ENCODE measurements at places on chromosomes 6 and 20. TPM values are rescaled to one million over a fixed set of nuclear protein-coding genes. Genes with fewer than 3 reads are reported as not detected.

Gene CTSA
- 171 TPM for total RNA-seq

Gene CEBPB
- 177 TPM for total RNA-seq

Gene ERVFRD-1
- not detected for total RNA-seq

Gene ASIP
- total RNA-seq = not detected

Gene CST4
- total RNA-seq = not detected

Gene BPI
- not detected for total RNA-seq

Gene IL17A
- total RNA-seq = not detected

Gene SCRT2
- not detected for total RNA-seq

Gene MAS1
- total RNA-seq = not detected

Gene ADGRF5
- 11.5 TPM for total RNA-seq

Gene CTAGE9
- not detected for total RNA-seq

Gene CABLES2
- total RNA-seq = 2.7 TPM

Gene RALGAPB
- 12.6 TPM for total RNA-seq

Gene PACSIN1
- total RNA-seq = not detected

Gene PTPRA
- 18.6 TPM for total RNA-seq

Gene TPX2
- 8.0 TPM for total RNA-seq

Gene KIAA1755
- total RNA-seq = 1.4 TPM

Gene CEP85L
- 4.2 TPM for total RNA-seq

Gene TUBB2B
- total RNA-seq = 1.1 TPM

Gene ZNF512B
- 11.4 TPM for total RNA-seq

Gene SNAI1
- 1.2 TPM for total RNA-seq

Gene GTSF1L
- total RNA-seq = not detected

Gene TFAP2A
- not detected for total RNA-seq

Gene HSPA1L
- total RNA-seq = 0.38 TPM

Gene VARS1
- total RNA-seq = 37.1 TPM

Gene DNMT3B
- 0.43 TPM for total RNA-seq

Gene THBD
- 15.6 TPM for total RNA-seq

Gene PIGT
- total RNA-seq = 37.6 TPM

Gene TCF19
- 1.5 TPM for total RNA-seq

Gene SLPI
- total RNA-seq = 181 TPM

Gene WDR46
- total RNA-seq = 21.6 TPM

Gene TRIM15
- total RNA-seq = 17.7 TPM

Gene POM121L2
- not detected for total RNA-seq

Gene TFAP2C
- total RNA-seq = not detected

Gene LEMD2
- total RNA-seq = 24.9 TPM

Gene BLCAP
- 32.7 TPM for total RNA-seq

Gene SLC17A1
- 22.8 TPM for total RNA-seq

Gene SPATA25
- 0.50 TPM for total RNA-seq

Gene NELFCD
- total RNA-seq = 36.2 TPM

Gene JAG1
- total RNA-seq = 5.8 TPM

Gene GABRR1
- not detected for total RNA-seq

Gene F13A1
- total RNA-seq = 2.0 TPM

Gene LAMA2
- 3.6 TPM for total RNA-seq

Gene TRIM10
- 1.0 TPM for total RNA-seq

Gene PRKN
- total RNA-seq = 2.1 TPM

Gene CLDN20
- total RNA-seq = not detected

Gene MAP1LC3A
- total RNA-seq = 30.5 TPM

Gene MOG
- not detected for total RNA-seq

Gene MUC21
- total RNA-seq = not detected

Gene TSHZ2
- total RNA-seq = 14.2 TPM

Gene CGA
- not detected for total RNA-seq

Gene C6orf132
- 0.07 TPM for total RNA-seq

Gene TNNC2
- total RNA-seq = 3.5 TPM

Gene CRYBG1
- 6.8 TPM for total RNA-seq

Gene SLC22A7
- 158 TPM for total RNA-seq

Gene DDX43
- not detected for total RNA-seq

Gene RBPJL
- total RNA-seq = not detected

Gene SLC17A9
- total RNA-seq = 91.6 TPM

Gene RHAG
- 0.71 TPM for total RNA-seq

Data from right lobe of liver (tissue), 6 donors.